Astrocyte (in vitro differentiated cells and primary cell): ENCODE measurements at places on chromosomes 6 and 20. TPM values are rescaled to one million over a fixed set of nuclear protein-coding genes. Genes with fewer than 3 reads are reported as not detected.

DNA sequence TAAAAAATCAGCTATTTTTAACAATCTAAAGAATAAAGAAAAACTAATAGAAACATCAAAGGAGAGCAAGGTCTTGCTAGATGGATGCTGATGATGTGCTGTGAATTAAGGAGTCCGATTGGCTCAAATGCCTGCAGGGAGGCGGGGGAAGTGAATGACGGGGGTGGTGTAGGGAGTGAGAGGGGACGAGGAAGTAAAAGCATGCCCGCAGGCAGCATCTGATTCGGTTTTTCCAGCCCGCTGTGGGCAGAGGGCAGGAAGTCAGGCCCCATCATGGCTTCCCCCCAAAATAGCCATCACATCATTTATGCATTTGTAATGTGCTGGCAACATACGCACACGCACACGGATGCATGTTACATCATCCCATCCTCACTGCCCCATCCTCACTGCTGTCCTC, 10.3 kb downstream of the RSPO4 start:
- no peak for DNase-seq

ANKS1A gene
- 15.5 and 18.0 TPM in 2 replicates for total RNA-seq

DNA sequence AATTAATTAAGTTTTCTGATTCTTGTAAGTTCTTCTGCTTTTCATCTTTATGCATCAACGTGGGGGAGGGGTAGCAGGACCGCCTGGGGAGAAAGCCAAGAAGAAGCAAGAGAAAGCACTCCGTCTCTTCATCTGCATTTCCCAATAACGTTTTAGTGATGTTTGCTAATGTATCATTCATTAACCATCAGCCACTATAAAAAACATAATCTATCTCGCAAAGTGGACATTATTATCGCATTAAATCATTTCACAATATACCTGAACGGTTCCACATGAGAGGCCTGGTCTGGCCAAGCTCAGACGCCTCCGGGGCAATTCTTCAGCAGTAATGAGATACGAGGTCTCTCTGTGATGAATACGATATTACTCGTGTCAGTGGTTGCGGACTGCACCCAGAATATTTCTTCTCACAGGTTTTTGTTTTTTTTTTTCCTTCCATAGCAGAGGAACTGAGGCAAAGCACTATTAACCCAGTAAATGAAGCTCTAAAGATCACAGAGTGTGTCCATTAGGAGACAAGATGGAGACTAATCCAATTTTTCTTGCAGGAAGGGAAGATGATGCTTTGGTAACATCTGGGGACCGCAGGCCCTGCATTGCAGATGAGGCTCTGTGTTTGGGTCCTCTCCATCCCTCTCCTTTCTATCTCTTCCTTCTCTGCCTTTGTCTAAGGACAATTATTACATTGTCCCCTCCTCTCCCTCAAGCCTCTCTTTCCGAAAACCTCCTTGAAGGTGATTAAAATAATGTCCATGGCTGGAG, 156.1 kb downstream of the SLC35B3 start:
- DNase-seq: no peak

MRPS26 gene
- 27.3 and 29.0 TPM in 2 replicates for total RNA-seq

GRCh38 chr6:27333642-27334040, 21.6 kb upstream of the POM121L2 start:
- no peak for DNase-seq
